ENCODE measurements at places on chromosomes 7 and 10.

DNA sequence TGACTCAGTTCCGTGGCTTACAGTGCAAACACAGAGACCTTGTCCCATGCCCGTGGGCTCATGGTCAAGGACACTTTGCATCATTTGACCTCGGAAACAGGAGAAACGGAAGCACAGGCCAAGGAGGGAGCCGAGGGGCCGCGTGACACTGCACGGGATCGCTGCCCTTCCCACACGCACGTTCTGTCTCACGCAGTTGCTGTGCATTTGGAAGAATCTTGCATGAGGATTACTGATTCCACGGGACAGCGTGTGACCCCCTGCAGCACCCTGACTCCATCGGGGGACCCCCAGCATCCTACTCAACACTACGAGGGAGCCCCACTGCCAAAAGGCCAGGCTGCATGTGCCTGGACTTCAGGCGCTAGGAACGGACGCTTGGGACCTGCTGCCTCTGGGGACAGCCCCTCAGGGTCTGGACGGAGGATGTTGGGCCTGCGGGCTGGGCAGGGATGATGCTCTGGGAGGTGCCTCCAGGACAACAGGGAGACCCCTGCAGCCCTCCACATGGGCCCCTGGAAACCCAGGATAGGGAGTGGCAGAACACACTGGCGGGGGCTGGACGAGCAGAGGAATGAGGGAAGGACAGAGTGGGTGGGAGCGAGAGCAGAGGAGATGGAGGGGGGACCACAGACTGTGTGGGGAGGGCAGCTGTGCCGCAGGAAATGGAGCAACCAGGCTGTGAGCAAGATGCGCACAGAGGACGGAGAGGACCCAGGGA, 222.2 kb downstream of the DNAJB6 start:
- no peak for DNase-seq
- H3K27ac ChIP-seq = no peak overlapping the region
- H3K4me3 ChIP-seq = no peak overlapping the region
- H3K4me1 ChIP-seq = no peaks in the 10 kb centered on the region

- peak; percentile 77 for DNase-seq
- no peaks in the 10 kb centered on the region for H3K36me3 ChIP-seq
- H3K27ac ChIP-seq = no peak overlapping the region
- no peaks in the 10 kb centered on the region for H3K27me3 ChIP-seq
- H3K4me1 ChIP-seq = peaks cover 5% of the 10 kb centered on the region
- no peak overlapping the region for H3K4me3 ChIP-seq
These were observed 77.1 kb upstream of the TRIL start for GRCh38 chr7:29035044-29035740.

- no peaks in the 10 kb centered on the region for H3K27me3 ChIP-seq
- H3K27ac ChIP-seq = no peak overlapping the region
- no peaks in the 10 kb centered on the region for H3K4me1 ChIP-seq
- DNase-seq = no peak
These were observed 52.6 kb upstream of the ST8SIA6 start for GRCh38 chr10:17506856-17507471.

- H3K36me3 ChIP-seq = no peaks in the 10 kb centered on the region
- H3K27me3 ChIP-seq = no peaks in the 10 kb centered on the region
- no peaks in the 10 kb centered on the region for H3K4me1 ChIP-seq
- no peak for DNase-seq
- no peak overlapping the region for H3K27ac ChIP-seq
These were observed 98.5 kb upstream of the INSIG1 start for GRCh38 chr7:155198901-155199845.

- no peak for DNase-seq
- no peaks in the 10 kb centered on the region for H3K36me3 ChIP-seq
- no peak overlapping the region for H3K4me3 ChIP-seq
- no peaks in the 10 kb centered on the region for H3K27me3 ChIP-seq
These were observed 471.6 kb upstream of the AKR1E2 start for GRCh38 chr10:4354382-4354812.

- H3K36me3 ChIP-seq = no peaks in the 10 kb centered on the region
- DNase-seq = no peak
- no peak overlapping the region for H3K4me3 ChIP-seq
- peaks cover 3% of the 10 kb centered on the region for H3K4me1 ChIP-seq
- H3K27me3 ChIP-seq = no peaks in the 10 kb centered on the region
These were observed 8.6 kb downstream of the RAPGEF5 start for GRCh38 chr7:22348379-22348778.

- H3K36me3 ChIP-seq = no peaks in the 10 kb centered on the region
- H3K4me3 ChIP-seq = no peak overlapping the region
- H3K4me1 ChIP-seq = peaks cover 2% of the 10 kb centered on the region
- DNase-seq = no peak
These were observed 1.7 kb downstream of the NYAP1 start for GRCh38 chr7:100485471-100485876.

- no peak overlapping the region for H3K4me3 ChIP-seq
- no peaks in the 10 kb centered on the region for H3K4me1 ChIP-seq
- no peak for DNase-seq
- H3K27ac ChIP-seq = no peak overlapping the region
- no peaks in the 10 kb centered on the region for H3K36me3 ChIP-seq
These were observed 69.3 kb upstream of the PHYHIPL start for GRCh38 chr10:59107147-59107546.

DNA sequence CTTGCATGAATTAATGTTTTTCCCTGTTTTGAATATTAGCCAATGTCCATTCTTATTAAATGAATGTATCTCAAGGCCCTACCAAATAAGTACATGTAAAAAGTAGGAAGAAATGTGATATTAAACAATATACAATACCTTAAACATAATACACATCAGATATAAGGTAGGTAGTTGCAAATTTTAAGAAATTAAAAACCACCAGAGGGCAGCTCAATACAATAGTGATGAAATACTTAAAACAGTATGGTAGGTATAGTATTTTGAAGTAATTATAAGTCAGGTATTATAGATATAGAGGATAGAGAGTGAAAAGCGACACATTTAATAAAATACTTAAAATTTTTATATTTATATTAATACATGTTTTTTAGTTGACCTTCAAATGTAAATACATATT, 43.6 kb upstream of the CDK14 start:
- H3K36me3 ChIP-seq = no peaks in the 10 kb centered on the region
- H3K27me3 ChIP-seq = no peaks in the 10 kb centered on the region
- DNase-seq = no peak
- H3K27ac ChIP-seq = no peak overlapping the region

- H3K27ac ChIP-seq = no peak overlapping the region
- no peaks in the 10 kb centered on the region for H3K36me3 ChIP-seq
- no peaks in the 10 kb centered on the region for H3K27me3 ChIP-seq
- peak; percentile 18 for DNase-seq
- H3K4me1 ChIP-seq = no peaks in the 10 kb centered on the region
- no peak overlapping the region for H3K4me3 ChIP-seq
These were observed 87.0 kb downstream of the TBXAS1 start for GRCh38 chr7:139915864-139916716.

GRCh38 chr10:20682782-20683181, 214.3 kb downstream of the NEBL start:
- no peaks in the 10 kb centered on the region for H3K27me3 ChIP-seq
- H3K36me3 ChIP-seq = no peaks in the 10 kb centered on the region
- no peaks in the 10 kb centered on the region for H3K4me1 ChIP-seq
- H3K4me3 ChIP-seq = no peak overlapping the region
- H3K27ac ChIP-seq = no peak overlapping the region
- DNase-seq = no peak

DNA sequence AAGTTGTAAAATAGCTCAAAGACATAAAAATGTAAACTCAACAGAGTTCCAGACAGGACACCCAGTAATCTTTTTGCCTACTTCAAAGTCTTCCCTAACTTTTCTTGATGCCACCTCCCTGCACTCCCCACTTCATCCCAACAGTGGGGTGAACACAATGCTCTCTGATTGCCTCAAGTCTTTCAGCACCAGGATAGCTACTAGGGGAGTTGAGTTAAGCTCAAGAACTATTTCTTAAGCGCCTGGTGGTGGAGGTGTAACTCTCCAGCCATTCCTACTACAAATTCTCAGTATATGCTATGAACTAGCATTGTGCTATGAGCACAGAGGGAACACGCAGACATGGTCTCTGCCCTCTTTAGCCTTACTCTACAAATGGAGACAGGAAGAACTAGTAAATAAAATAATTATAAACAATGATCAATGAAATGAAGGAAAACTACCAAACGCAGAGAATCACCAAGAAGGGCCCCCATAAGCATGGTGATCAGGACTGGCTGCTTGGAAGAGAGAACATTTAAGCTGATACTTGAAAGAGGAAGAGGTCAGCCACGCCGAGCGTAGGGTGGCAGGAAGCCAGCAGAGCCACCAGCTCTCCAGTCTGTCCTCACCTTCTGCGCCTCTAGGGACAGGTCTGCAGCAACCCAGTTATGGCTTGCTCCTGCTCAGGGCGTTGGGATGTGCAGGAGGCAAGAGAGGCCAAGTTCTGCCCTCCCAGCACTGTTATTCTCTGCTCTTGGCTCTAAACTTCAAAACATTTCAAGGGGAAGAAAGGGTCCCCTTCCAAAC, 16.7 kb upstream of the FRA10AC1 start:
- no peak overlapping the region for H3K27ac ChIP-seq
- H3K27me3 ChIP-seq = no peaks in the 10 kb centered on the region
- peaks cover 2% of the 10 kb centered on the region for H3K4me1 ChIP-seq

- no peaks in the 10 kb centered on the region for H3K4me1 ChIP-seq
- DNase-seq = no peak
- no peaks in the 10 kb centered on the region for H3K27me3 ChIP-seq
- no peaks in the 10 kb centered on the region for H3K36me3 ChIP-seq
These were observed 40.7 kb downstream of the GPRIN2 start for GRCh38 chr10:46515793-46516192.

GRCh38 chr10:3728563-3728962, 56.4 kb downstream of the KLF6 start:
- H3K4me1 ChIP-seq = no peaks in the 10 kb centered on the region
- DNase-seq = no peak
- no peak overlapping the region for H3K4me3 ChIP-seq
- H3K27me3 ChIP-seq = no peaks in the 10 kb centered on the region

DNA sequence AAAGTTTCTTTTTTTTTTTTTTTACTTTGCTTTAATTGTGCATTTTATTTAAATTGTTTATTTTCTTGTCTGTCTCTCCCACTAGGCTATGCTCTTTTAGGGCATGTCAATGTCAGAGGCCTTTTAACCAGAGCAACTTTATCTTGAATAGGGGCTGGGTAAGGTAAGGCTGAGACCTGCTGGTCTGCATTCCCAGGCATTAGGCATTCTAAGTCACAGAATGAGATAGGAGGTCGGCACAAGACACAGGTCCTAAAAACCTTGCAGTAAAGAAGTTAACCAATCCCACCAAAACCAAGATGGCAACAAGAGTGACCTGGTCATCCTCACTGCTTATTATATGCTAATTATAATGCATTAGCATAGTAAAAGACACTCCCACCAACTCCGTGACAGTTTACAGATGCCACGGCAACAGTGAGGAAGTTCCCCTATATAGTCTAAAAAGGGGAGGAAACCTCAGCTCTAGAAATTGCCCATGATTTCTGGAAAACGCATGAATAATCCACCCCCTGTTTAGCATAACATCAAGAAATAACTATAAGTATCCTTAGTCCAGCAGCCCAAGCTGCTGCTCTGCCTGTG, 47.0 kb upstream of the FRMD4A start:
- H3K27ac ChIP-seq = no peak overlapping the region
- peak; percentile 40 for DNase-seq
- no peaks in the 10 kb centered on the region for H3K4me1 ChIP-seq
- no peak overlapping the region for H3K4me3 ChIP-seq
- no peaks in the 10 kb centered on the region for H3K36me3 ChIP-seq

DNA sequence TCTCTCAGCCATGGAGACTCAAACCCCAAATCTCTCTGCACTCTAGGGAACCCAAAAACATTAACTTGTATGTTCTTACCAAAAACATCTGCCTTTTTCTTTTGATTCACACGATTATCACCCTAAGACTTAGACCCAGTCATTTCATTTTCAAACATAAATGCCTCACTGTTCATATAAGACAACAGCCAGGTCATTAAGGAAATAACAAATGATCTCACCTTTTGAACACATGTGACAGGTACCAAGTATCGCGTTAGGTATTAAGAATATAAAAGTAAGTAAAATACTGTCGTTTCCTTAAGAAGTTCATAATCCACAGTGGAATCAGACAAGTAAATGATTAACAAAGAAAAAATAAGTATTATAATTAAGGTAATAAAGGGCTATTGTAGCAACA, 8.8 kb downstream of the TM9SF3 start:
- no peak overlapping the region for H3K27ac ChIP-seq
- no peak overlapping the region for H3K4me3 ChIP-seq
- no peaks in the 10 kb centered on the region for H3K36me3 ChIP-seq
- DNase-seq = no peak
- H3K4me1 ChIP-seq = no peaks in the 10 kb centered on the region

- H3K27me3 ChIP-seq = no peaks in the 10 kb centered on the region
- no peaks in the 10 kb centered on the region for H3K4me1 ChIP-seq
These were observed 44.1 kb downstream of the RALA start for GRCh38 chr7:39667341-39667923.

GRCh38 chr7:33744293-33745075, 160.9 kb upstream of the BMPER start:
- no peaks in the 10 kb centered on the region for H3K4me1 ChIP-seq
- H3K27me3 ChIP-seq = no peaks in the 10 kb centered on the region
- H3K4me3 ChIP-seq = no peak overlapping the region
- peak; percentile 70 for DNase-seq

- H3K27me3 ChIP-seq = no peaks in the 10 kb centered on the region
- H3K4me3 ChIP-seq = no peak overlapping the region
- H3K27ac ChIP-seq = no peak overlapping the region
- no peak for DNase-seq
- H3K36me3 ChIP-seq = no peaks in the 10 kb centered on the region
These were observed 168.6 kb downstream of the MLLT10 start for GRCh38 chr10:21702633-21703111.

GRCh38 chr10:69642747-69643146, 12.7 kb downstream of the FAM241B start:
- no peak overlapping the region for H3K4me3 ChIP-seq
- no peaks in the 10 kb centered on the region for H3K36me3 ChIP-seq
- H3K4me1 ChIP-seq = peaks cover 3% of the 10 kb centered on the region
- no peak for DNase-seq
- no peak overlapping the region for H3K27ac ChIP-seq

DNA sequence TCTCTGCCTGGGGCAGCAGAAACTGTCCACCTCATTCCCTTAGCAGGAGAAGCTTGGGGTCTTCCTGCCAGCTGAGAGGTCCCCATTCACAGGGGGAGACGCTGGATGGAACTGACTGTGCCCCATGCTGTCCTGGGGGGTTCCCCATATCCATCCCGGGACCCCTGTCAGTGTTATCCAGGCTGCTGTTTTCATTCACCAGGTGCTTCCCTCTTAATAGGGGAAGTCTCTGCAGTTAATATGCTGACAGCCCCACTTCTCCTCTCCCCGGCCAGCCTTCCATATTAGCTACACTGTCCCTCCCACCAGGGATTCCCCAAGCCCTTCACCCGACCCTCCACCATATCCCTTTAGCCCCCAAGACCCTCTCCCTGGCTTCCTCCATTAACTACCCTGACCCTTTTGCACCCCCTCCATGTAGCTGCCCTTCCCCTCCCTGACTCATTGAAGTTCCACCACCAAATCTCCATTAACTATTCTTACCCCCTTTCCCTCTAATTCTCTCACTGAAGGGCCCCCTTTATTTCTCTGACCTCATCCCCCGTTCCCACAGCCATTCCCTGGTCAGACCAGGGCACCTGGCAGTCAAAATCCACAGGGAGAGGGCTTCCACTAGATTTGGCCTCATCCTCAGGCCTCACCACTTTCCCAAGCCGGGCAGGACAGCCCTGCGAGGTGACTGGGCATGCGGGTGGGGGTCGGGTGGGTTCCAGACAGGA, 92.0 kb upstream of the PAX2 start:
- no peaks in the 10 kb centered on the region for H3K36me3 ChIP-seq
- no peak overlapping the region for H3K27ac ChIP-seq
- peaks cover 15% of the 10 kb centered on the region for H3K27me3 ChIP-seq
- peaks cover 6% of the 10 kb centered on the region for H3K4me1 ChIP-seq
